ENCODE measurements at places on chromosomes 11 and 22.

DNA sequence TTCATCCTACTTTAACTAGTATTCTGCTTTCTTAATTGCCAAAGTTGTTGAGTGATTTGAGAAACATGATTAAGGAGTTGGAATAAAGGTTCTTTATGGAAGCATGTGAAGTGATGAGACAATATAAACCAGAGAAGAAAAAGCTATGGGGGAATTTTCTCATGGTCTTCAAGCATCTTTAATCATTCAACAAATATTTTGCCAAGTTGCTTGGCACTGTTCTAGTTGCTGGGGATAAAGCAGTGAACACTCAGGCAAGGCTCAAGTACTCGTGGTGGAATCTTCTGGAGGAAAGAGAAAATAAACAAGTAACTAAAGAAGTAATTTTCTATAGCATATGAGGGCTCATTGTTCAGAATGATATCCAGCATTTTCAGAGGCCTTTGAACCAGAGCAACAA, 9.2 kb upstream of the PIWIL4 start:
- DNase-seq, result no peak

DNA sequence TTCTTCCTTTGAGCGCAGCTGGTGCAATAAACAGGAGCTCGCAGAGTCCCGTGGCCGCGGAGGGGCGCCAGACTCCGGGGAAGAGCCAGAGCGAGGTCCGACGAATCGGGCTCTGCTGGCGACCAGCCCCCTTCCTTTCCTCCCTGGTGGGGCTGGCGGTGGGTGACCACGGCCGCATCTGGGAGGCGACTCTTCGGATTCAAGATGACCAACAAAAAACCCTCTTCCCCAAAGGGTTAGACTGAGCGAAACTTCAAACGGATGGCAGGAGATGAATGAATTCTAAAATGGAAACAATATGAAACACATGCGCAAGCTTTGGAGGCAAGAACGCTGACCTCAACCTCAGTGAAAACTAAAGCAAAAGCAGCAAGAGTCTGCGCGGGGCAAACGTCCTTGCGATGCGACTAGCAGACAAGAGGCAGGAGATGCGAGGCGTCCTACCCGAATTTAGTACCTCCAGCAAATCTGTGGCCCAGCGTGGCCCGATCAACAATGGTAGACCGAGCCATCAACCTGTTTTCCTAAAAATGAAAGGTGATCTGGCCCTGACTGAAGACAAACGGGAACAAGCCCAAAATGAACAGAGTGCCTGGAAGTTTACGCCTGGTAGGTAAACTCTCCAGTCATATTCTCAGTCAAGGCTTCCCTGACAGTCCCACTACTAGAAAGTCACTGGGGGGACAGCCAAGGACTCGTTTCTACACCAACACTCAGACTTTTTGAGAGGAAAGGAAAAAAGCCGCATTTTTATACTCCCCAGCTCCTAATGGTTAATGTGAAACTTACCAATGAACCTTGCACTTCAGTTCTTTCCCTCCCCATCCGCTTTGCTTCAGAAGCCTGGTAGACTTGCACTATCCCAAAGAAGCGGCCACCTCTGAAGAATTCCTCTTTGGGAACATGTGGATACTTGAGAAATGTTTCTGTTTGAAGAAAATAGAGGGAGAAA, 11.6 kb downstream of the MMP3 start:
- no peak for DNase-seq

- DNase-seq, result peak; percentile 84
Observed at GRCh38 chr11:62171261-62171723, 18.7 kb upstream of the SCGB1D1 start.

- DNase-seq, result peak; percentile 65
Observed at GRCh38 chr22:26592421-26592891, 2.5 kb upstream of the TPST2 start.

DNA sequence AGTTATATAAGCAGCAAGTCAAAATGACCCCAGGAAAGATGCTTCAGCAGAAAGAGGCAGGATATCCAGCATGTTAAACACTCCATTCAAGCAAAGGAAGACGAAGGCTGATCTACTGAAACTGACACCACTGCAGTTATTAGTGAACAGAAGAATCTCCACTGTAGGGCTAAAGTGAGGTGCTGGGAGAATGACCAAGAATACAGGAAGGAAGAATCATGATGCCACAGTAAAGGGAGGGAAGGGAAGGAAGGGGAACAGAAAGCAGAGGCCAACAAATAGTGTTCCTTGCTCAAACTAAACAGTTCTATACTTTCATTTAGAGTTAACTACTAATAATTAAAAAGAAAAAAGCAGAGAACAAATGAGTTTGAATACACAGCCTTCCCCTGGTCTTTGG, 92.5 kb downstream of the SIK3 start:
- peak; percentile 47 for DNase-seq

DNA sequence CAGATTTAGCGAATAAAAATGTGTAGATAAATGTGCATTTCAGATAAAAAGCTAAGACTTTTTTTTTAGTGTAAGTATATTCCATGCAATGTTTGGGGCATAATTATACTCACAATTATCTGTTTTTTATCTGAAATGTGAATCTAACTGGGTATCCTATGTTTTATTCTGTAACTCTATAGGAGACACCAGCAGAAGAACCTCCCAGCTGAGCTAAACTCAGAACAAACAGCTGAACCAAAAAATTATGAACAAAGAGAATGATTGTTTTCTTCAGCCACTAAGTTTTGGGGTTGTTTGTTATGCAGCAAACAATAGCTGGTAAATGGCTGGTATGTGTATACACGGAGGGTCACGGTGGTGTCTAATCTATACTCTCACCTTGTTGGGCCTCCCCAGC, 42.9 kb downstream of the FBXO7 start:
- no peak for DNase-seq
